PC-3 (cell line): ENCODE measurements at places on chromosomes 1 and 21. TPM values are rescaled to one million over a fixed set of nuclear protein-coding genes. Genes with fewer than 3 reads are reported as not detected.

GRCh38 chr1:160558660-160559380, 20.5 kb downstream of the CD84 start:
- DNase-seq: no peak

GRCh38 chr21:14215971-14216641, at the start of gene RBM11:
TSS of gene RBM11 (plus strand) at chr21:14216157. CDS start at chr21:14216187, 30 bp downstream.
- DNase-seq: peak; percentile 68

Gene FRRS1
- total RNA-seq: 14.5 and 16.3 TPM in 2 replicates

DNA sequence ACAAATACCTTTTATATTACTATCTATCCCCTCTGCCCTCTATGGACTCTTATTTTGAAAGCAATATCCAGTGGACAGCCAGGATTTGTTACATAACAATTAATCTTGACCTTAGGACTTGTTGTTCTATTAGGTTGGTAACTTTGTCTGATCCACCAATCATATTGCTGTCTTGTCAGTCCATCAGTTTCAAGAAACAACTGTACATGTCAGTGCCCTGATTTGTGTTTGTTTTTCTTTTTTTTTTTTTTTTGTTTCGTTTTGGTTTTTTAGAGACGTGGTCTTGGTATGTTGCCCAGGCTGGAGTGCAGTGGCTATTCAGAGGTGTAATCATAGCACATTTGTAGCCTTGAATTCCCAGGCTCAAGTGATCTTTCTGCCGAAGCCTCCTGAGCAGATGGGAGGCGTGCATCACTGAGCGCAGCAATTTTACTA, 1.5 kb upstream of the SCP2 start:
- DNase-seq: no peak
